ENCODE measurements at places on chromosomes 16 and 17. TPM values are rescaled to one million over a fixed set of nuclear protein-coding genes. Genes with fewer than 3 reads are reported as not detected.

The TERB1 gene
- total RNA-seq: not detected

The WDR90 gene
- total RNA-seq: 10.5 TPM

The NT5M gene
- total RNA-seq: 4.4 TPM

The CDH11 gene
- 65.1 TPM for total RNA-seq

The SDR42E1 gene
- total RNA-seq: 1.1 TPM

The RAB37 gene
- total RNA-seq: 3.0 TPM

The MT4 gene
- total RNA-seq: not detected

The KRT23 gene
- not detected for total RNA-seq

GRCh38 chr17:15112846-15113617 is 152.1 kb downstream of the PMP22 start:
- DNase-seq: no peak

- DNase-seq: peak; percentile 45
These were observed 656 bp upstream of the KCTD13 start for GRCh38 chr16:29926711-29927052.

DNA sequence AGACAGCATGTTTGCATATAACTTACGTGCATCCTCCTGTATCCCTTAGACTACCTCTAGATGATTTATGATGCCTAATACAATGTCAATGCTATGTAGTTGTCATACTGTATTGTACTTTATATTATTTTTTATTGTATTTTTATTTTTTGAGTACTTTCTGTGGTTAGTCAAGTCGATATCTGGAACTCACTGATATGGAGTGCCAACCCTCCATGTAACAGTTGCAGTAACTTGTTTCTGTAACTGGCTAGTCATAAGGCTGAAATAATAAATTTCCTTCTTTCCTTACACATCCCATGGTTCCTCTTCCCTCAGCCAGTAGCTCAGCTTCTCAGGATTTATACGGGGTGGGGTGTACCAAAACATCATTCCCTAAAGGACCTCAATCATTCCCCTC is 23.5 kb downstream of the MPHOSPH6 start:
- no peak for DNase-seq

GRCh38 chr16:81517150-81517499 is 72.5 kb downstream of the CMIP start:
- DNase-seq: no peak

GRCh38 chr16:143047-143446 is 4.6 kb upstream of the NPRL3 start:
- DNase-seq: no peak

DNA sequence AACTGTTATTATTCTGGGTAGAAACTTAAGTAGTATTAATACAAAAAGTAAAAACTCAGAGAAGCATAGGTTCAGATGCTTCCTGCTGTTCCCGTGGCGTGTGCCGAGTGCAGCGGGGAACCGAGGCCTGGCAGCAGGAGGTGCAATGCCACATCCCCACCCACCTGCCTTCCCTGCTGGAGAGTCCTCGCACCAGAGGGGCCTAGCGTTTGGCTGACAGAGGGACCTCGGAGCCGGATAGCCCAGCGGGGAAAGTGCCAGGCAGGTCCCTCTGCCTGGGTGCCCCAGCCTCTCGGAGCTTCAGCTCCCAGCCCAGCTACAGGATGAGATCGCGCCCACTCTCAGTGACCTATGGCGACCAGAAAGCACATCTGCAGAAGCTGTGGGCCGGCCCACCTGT is 169.6 kb upstream of the GSE1 start:
- DNase-seq: no peak

DNA sequence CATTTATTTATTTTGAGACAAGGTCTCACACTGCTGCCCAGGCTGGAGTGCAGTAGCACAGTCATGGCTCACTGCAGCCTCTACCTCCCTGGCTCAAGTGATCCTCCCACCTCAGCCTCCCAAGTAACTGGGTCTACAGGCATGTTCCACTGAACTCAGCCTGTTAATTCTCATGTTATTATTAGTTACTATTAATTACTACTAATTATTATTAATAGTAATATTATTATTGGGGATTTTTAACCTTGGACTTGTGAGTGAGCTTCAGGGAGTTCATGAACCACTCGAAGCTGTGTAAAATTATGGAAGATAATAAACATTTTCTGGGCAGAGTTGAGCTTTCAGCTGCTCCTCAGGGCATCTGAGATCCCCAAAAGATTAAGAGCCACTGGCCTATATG is 4.6 kb upstream of the STAC2 start:
- no peak for DNase-seq

- DNase-seq: no peak
These were observed 3.3 kb upstream of the FDXR start for GRCh38 chr17:74875977-74876593.

DNA sequence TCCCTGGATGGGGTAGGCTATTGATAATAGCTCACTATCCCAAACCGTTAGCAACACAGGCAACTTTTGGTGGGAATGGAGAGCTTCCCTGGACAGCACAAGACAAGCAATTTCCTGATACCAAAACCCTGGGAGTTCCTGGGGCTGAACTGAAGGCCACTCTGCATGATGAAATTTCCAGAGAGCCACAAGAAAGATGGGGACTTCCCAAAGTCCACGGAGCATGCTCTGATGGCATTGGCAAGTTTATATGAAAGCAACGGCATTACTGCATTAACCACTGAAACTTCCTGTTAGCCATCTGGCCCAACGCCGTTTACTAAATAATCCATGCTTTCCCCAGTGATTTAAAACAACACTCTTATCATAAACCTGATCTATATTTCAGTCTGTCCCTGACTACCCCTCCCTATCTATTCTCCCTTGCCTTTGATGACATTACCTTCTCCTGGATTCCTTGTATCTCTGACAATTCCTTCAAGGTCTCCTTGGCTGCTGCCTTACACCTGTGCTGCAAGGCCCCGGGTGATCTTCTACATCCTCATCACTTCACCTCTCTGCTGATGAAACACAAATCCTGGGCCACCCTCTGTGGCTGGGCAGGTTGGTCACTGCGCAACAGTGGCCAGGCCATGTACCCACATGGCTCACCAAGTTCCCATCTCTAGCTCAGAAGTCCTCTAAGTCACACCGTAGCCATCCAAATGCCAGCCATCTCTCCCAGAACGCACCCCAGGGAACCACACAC is 108.5 kb upstream of the RCVRN start:
- no peak for DNase-seq

DNA sequence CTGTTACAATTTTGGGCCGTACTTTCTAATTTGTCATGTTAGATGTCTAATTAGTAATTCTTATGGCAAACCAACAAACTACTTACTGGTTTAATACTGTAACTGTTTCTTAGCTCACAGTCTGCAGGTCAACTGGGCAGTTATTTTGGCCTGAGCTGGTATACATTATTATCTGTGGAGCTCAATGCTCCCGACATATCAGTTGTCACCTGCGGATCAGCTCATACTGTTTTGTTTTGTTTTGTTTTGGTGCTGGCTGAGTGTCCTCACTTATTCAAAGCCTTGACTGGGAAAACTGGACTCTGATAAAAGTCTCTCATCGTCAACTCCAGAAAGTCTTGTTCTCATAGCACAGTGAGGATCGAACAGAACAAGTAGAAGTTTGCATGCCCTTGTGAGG is 1060.6 kb upstream of the CDH8 start:
- DNase-seq: no peak

DNA sequence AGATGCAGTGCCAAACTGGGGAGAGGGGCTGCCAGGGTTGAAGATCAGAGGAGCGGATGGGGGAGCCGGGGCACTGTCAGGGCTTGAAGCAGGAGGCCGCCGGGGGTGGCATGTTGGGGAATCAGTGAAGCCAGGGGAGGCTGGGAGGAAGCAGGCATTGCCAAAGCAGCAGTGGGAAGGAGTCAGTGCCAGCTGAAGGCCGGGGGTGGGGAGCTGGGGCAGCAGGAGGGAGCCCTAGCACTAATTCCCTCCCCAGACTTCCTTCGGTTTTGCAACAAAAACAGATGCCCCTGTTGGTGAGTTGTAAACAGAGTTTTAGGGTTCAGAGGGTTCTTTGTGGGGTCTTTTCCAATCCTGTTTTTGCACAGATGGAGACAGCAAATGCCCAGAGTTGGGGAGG is 10.9 kb upstream of the TAC4 start:
- no peak for DNase-seq

GRCh38 chr16:14548933-14549788 is 80.9 kb downstream of the PARN start:
- DNase-seq: no peak

DNA sequence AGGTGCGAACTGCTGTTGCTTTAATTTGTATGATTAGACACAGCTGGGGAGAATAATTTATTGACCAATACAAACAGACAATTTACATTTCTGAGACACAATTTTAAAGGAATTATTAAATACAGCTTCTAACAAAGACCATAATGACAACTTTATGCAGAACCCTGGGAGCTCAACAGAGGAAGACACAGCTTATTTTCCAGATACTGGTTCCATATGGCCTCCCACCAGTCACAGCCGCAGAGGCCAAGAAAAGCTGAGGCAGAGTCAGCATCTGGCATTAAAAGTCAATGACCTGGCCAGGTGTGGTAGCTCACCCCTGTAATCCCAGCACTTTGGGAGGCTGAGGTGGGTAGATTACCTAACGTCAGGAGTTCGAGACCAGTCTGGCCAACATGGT is 66.1 kb upstream of the BCAR1 start:
- DNase-seq: no peak

DNA sequence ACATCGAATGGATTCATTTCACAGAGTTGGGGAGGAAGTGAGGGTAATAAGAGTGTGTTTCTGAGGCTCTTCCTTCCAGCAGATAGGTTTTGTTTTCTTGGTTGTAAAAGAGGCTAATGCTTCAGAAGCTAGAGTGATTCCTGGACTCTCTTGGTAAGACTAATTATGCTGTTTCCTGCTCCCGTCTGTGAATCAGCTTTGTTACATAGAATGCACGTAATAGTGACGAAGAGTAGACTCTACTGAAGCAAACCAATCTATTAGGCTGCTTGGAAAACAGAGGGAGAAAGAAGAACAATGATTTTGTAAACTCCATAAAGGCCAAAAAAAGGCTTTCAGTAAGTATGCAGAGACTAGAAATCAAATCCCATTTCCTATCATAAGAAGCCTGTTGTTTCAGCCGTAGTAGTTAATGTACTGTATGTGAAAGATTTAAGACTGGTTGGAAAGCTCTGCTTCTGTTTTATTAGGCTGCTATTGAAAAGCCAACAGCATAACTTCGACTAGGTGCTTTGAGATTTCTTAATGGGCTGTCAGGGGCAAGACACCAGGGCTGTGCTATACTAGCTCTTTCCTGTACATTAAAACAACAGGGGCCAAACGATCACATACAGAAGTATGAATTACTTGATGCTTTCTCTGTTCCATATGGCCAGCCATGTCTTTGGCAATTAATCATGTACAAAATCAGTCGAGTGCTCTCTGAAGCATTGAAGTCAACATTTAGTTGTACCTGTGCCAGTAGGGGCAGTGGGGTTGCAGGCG is 219.0 kb downstream of the FTO start:
- DNase-seq: no peak

DNA sequence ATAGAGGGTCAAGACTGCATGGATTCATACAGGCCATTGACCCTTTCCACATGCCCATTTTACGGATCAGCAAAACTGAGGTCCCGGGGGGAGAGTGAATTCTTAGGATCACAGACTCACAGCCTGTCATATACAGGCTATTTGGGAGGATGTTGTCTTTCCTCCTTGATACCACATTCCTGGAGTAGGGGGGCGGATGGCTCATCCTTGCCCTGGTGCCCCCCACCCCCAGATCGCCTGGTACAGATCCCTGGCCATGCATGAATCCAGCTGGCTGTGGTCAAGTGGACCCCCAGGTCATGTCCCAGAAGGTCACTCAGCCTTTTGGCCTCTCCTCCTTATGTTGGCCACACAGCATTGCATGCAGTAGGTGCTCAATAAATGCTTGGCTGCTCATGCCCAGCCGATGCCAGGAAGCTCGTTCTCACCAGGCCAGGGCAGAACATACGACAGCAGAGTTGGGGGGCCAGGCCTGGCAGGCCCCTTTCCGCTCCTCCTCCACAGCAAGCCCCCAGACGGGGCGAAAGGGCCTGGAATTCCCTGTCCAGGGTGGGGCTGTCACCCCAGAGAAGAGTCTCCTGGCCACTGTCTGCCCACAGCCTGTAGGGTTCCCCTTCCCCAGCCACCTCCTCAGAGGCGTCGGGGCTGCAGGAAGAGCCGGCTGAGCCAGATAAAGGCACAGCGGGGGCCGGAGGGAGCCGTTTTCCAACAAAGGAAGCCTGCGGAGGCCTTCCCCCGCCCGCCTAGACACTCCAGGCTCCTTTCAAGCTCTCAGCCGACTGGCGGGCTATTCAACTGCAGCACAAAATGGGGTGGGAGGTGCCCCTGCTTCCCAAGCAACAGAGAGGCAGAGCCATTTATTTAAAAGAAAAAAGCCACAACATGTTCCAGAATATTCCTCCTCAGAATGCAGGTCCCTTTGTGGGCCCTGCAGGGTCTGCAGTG is 215.7 kb upstream of the CIBAR2 start:
- peak; percentile 79 for DNase-seq

DNA sequence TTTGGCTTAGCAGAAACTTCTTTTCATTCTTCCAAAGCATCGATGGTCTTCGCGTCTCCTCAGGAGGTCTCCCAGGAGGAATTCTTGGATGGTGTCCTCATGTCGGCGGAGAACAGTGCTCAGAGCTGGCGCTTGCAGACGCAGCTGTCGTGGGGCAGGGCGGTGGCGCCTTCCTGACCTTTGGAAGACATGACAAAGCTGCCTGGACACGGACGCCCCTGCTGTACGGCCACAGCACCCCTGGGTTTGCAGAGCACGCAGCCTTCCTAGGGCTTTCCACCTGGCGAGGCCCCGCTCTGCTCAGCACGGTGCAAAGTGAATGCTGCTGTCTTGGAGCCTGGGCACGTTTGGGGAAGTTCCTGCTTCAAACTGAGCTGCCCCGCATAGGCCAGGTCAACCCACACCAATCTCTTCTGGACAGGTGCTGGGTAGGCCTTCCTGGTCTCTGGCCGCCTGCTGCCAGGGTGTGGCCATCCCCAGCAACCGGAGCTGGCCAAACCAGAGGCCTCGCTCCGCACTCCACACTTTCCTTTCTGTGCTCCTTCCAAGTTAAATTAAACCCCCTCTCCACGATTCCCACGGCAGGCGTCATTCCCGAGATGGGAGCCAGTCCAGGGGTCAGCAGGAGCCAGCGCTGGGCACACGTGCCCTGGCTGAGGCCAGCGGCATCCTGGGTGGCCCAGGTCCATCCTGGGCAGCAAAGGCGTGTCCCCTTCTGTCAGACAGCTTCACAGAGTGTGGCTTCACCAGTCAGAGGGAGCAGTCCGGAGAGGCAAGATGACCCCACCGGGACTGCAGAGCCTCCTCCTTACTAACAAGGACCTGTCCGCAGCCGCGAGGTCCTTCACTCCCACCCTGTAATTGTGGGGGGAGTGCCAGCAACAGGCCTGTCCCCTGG is 15.0 kb upstream of the KREMEN2 start:
- DNase-seq: no peak

- no peak for DNase-seq
These were observed 69.5 kb upstream of the CIBAR2 start for GRCh38 chr16:85181739-85182129.
